Fibroblast of upper back skin (primary cell): ENCODE measurements at places on chromosomes 7 and 10.

- DNase-seq, result no peak
Observed at GRCh38 chr10:95248989-95249388, 41.8 kb downstream of the PDLIM1 start.

DNA sequence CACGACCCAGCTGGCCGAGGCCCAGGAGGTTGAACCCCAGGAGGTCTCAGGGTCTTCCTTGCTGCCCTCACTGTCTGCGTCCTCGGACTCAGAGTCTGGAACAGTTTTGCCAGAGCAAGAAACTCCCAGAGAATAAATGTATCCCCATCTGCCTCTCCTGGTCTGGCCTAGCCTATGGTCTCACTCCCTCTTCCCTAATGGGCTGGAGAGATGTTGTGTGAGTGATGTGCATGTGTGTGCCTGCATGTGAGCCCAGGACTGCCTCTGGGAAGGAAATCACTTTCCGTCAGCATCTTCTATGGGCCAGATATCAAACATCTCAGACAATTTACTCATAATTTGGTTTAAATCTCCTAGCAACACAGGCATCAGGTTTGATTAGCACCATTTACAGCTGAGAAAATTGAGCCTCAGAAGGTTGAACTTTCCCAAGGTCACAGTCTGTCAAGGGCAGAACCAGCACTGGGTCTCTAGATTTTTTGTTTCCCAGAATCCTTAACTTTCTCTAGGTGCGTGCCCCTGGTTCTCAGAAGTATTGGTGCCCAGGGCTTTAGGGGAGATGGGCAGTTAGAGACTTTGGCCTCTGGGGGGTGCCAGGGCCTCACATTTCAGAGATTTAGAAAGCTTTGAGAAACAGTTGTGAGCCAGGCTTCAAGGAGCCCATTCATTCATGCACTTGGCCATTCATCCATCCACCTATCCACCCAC, 4.9 kb downstream of the TMEM270 start:
- DNase-seq, result peak; percentile 67

DNA sequence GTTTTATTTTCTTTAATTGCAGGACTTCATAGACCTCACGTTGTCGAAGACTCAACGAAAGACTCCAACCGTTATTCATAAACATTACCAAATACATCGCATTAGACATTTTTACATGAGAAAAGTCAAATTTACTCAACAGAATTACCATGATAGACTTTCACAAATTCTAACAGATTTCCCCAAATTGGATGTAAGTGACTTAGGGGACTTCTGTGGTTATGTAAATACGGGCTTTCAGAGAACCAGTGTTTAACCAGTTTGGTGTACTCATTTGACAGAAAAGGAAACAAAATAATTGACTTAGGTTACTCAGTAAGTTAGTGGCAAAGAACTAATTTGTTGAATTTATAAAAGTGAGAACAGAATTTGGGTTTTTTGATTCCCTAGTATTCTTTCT, 4.2 kb downstream of the GTPBP4 start:
- no peak for DNase-seq

DNA sequence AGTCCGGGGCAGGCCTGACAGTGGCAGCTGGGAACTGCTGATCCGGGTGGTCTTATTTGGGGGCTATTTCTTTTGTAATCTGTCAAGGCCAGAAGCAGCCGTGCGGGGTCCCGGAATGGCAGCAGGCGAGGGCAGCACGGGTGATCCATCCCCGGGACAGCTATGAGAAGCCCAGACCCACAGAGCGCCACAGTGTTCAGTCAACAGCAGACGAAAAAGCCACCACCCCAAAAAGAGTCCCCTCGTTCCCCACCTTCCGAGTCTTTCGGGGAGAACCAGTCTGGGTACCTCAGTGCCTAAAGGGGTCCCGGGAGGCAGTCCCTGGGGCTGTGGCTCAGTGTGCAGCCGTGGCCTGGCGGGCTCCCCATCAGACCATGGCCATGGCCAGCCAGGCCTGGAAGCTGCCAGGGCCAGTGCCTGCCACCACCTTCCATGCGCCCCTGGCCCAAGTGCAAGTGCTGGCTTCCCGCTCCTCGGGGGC, 125.1 kb upstream of the KCTD7 start:
- no peak for DNase-seq

GRCh38 chr10:22344249-22344648, 1.0 kb upstream of the SPAG6 start:
- no peak for DNase-seq
